Activated B cell treated with CpG ODN at 0.5 μM for 24 hours (primary cell): ENCODE measurements at places on chromosomes 12 and 14. TPM values are rescaled to one million over a fixed set of nuclear protein-coding genes. Genes with fewer than 3 reads are reported as not detected.

DNA sequence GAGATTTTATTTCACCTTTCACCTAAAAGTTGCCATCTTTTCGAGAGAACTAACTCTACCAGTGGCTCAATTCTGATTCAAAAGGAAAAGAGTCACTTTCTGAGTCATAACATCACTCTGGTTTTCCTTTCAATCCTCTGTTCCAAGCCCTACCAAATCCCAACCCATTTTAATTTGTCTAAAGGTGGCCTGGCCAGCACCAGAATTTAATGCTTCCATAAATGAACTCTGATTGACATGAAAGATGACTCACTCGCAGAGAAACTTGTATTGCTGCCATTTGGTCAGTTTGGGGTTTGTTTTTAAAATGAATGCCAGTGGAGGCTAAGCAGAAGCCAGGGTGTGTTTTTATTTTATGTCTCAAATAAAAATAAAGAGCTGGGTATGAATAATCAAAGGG lies 117.4 kb upstream of the SOX5 start:
- no peak for DNase-seq

DNA sequence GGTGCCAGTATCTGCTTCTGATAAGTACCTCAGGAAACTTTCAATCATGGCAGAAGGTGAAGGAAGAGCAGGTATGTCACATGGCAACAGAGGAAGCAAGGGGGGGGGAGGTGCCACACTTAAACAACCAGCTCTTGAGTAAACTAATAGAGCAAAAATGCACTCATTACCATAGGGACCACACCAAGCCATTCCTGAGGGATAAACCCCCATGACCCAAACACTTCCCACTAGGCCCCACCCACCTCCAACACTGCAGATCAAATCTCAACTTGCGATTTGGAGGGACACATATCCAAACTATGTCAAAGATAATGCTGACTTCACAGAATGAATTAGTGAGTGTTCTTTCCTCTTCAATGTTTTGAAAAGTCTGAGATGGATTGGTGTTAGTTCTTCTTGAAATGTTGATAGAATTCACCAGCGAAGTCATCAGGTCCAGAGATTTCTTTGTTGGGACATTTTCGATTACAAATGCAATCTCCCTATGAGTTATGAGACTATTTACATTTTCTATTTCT lies 16.6 kb downstream of the TFCP2 start:
- DNase-seq: no peak

- no peak for DNase-seq
Measured at GRCh38 chr12:58412461-58413060, 471.2 kb downstream of the ATP23 start.

DNA sequence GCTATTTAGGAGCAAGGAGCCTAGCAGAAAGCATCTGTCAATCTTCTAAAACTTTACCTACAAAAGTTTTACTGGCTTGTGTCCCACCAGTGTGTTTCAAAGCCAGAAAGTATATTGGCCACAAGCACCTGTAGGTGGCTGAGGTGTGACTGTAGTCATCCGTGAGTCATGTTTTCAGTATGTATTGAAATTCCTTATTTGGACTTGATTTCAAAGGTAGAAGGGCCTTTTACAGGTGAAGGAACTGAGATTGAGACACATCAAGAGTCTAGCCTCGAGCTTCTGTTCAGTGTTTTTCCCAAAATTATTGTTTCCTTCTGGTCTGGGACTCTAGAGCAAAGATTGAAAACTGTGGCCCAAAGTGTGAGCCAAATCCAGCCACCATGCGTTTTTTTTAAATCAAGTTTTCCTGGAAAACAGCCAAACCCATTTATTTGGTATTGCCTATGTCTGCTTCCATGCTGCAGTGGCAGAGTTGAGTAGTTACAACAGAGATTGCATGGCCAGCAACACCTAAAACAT lies 195.3 kb upstream of the BCL2L14 start:
- no peak for DNase-seq

ARHGEF40 gene
- 1.0 and 1.4 TPM in 2 replicates for total RNA-seq

DNA sequence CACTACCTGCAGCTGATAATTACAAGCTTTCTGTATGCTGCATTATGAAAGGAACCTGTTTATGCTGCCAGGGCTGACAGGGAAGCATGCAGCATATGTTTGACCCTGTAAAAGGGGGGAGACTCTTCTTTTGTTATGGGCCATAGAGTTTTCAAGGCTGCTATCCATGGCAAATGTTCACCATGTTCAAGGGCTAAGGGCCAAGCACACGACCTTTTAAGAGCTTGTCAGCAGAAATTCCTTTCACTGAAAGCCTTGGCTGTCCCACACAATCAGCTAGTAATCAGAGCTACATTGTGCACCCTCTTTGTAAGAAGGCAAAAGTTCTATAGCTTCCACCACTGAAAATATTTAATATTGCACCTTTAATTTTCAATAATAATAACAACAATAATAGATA lies 74.2 kb upstream of the MBIP start:
- DNase-seq: no peak

GRCh38 chr12:69321351-69321750 lies 26.8 kb upstream of the LYZ start:
- no peak for DNase-seq

DNA sequence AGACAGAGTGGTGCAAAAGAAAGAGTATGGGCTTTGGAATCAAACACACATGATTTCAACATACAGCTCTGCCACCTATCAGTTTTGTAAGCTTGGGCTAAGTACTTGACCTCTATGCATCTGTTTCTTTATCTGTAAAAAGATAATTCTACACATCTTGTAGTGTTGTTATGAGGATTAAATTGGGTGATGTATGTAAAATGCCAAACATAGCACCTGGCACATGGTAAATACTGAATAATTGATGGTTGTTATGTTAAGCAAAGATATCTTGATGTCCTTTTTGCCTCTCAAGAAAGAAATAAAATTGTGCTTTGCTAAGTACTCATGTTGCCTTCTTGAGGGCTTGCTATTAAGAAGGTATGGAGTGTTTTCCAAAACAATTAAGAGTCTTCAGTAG lies 2.3 kb upstream of the CSRP2 start:
- DNase-seq: no peak
